Dermis lymphatic vessel endothelial cell (primary cell): ENCODE measurements at places on chromosomes 6 and 20. TPM values are rescaled to one million over a fixed set of nuclear protein-coding genes. Genes with fewer than 3 reads are reported as not detected.

Gene MCM3
- 38.5 and 52.8 TPM in 2 replicates for total RNA-seq

Gene SLC17A3
- not detected in 2 replicates for total RNA-seq

Gene TREML1
- not detected in 2 replicates for total RNA-seq

Gene HEY2
- total RNA-seq: under 0.01 and 0.09 TPM in 2 replicates

Gene MRPS18A
- total RNA-seq: 43.9 and 46.5 TPM in 2 replicates

Gene VSTM2L
- not detected in 2 replicates for total RNA-seq

Gene ELOVL5
- 74.1 and 81.2 TPM in 2 replicates for total RNA-seq

Gene ECT2L
- under 0.01 TPM in 1 of 2 replicates, not detected in the other for total RNA-seq

Gene SASH1
- 97.2 and 116 TPM in 2 replicates for total RNA-seq

Gene GSTA3
- total RNA-seq: not detected in 2 replicates

Gene PBOV1
- not detected in 2 replicates for total RNA-seq

Gene TFEB
- 7.7 and 7.8 TPM in 2 replicates for total RNA-seq

Gene BPIFA1
- not detected in 2 replicates for total RNA-seq

Gene ADGB
- not detected in 2 replicates for total RNA-seq

Gene CST1
- not detected in 2 replicates for total RNA-seq

Gene TRIM38
- total RNA-seq: 5.5 and 8.2 TPM in 2 replicates

Gene GMEB2
- 6.0 and 6.9 TPM in 2 replicates for total RNA-seq

Gene IMPG1
- not detected in 2 replicates for total RNA-seq

Gene BHLHE23
- not detected in 2 replicates for total RNA-seq

Gene PI3
- total RNA-seq: not detected in 2 replicates

Gene NR2E1
- total RNA-seq: not detected in 2 replicates

Gene TFAP2B
- not detected in 2 replicates for total RNA-seq

Gene ZNF217
- total RNA-seq: 13.8 and 14.5 TPM in 2 replicates

Gene KIF3B
- 26.1 and 37.0 TPM in 2 replicates for total RNA-seq

Gene ITPR3
- total RNA-seq: 7.4 and 18.3 TPM in 2 replicates

Gene ZKSCAN4
- 2.7 and 5.4 TPM in 2 replicates for total RNA-seq

Gene FHL5
- not detected in 2 replicates for total RNA-seq

Gene RAMACL
- total RNA-seq: 2.3 and 3.6 TPM in 2 replicates

Gene ATP6V1G2
- 0.11 and 0.17 TPM in 2 replicates for total RNA-seq

Gene RNF182
- 0.09 and 0.22 TPM in 2 replicates for total RNA-seq

Gene BACH2
- total RNA-seq: 2.9 and 3.2 TPM in 2 replicates

Gene LPIN3
- 0.17 and 1.1 TPM in 2 replicates for total RNA-seq

Gene INSM1
- not detected in 2 replicates for total RNA-seq

Gene TEAD3
- 0.17 and 0.22 TPM in 2 replicates for total RNA-seq

Gene NOTCH4
- 10.6 and 18.9 TPM in 2 replicates for total RNA-seq

Gene PAK5
- total RNA-seq: not detected in 2 replicates

Gene KHDC1L
- total RNA-seq: not detected in 2 replicates

Gene CRISP2
- total RNA-seq: not detected in 2 replicates

Gene NELFCD
- total RNA-seq: 49.1 and 60.6 TPM in 2 replicates

Gene MOG
- not detected in 2 replicates for total RNA-seq

Gene DYNLT2
- total RNA-seq: 0.86 and 1.2 TPM in 2 replicates
